ENCODE measurements at places on chromosomes 4 and X. TPM values are rescaled to one million over a fixed set of nuclear protein-coding genes. Genes with fewer than 3 reads are reported as not detected.

The NUDT9 gene
- total RNA-seq, result 13.7 TPM

The CCDC160 gene
- total RNA-seq, result 0.15 TPM

The ADH1B gene
- total RNA-seq, result 281 TPM

The RNF175 gene
- under 0.01 TPM for total RNA-seq

The ESX1 gene
- not detected for total RNA-seq

The SPIN2A gene
- total RNA-seq, result 0.99 TPM

The IL13RA2 gene
- 44.8 TPM for total RNA-seq

The GPRASP2 gene
- total RNA-seq, result 27.3 TPM

The FGB gene
- total RNA-seq, result not detected

The BGN gene
- 10.5 TPM for total RNA-seq

The HPSE gene
- 1.6 TPM for total RNA-seq

The CLCN4 gene
- 5.8 TPM for total RNA-seq

The AKAP4 gene
- total RNA-seq, result not detected

The CA5B gene
- 7.9 TPM for total RNA-seq

The SCML2 gene
- 1.7 TPM for total RNA-seq

The SLC2A9 gene
- 2.8 TPM for total RNA-seq

The PLS3 gene
- 176 TPM for total RNA-seq

The NOCT gene
- total RNA-seq, result 6.8 TPM

All from smooth muscle cell of trachea (primary cell).